ENCODE measurements at places on chromosomes 6 and 20.

- no peak for DNase-seq
Measured at GRCh38 chr6:41578217-41579087, 32.3 kb downstream of the FOXP4 start.

DNA sequence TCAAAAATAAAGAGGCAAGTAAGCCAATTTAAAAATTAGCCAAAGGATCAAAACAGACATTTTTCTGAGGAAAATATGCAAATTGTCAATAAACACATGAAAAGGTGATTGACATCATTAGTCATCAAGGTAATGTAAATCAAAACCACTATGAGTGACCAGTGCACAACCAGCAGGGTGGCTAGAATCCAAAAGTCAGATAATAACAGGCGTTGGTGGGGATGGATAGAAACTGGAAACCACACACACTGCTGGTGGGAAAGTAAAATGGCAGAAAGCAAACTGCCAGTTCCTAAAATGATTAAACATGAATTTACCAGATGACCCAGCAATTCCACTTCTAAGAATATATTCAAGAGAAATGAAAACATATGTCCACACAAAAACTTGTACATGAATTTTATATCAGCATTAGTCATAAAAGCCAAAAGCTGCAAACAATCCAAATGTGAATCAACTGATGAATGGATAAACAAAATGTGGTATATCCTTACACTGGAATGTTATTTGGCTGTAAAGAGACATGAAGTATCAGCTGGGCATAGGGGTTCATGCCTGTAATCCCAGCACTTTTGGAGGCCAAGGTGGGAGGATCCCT is 74.8 kb upstream of the MBOAT1 start:
- no peak for DNase-seq

DNA sequence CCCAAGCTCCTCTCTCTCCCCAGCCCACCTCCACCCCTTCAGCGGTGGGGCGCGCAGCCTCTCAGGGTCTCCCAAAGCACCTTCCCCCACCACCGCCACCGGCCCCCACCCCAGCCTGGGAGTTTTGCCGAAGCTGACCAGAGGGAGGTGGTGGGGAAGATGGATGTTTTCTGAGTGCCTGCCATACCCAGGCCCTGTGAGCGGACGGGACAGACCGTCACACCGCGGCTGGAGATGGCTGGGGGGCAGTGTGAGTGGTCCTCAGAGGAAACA is 5.7 kb downstream of the C20orf204 start:
- DNase-seq = no peak

GRCh38 chr6:101116337-101116736 is 235.2 kb upstream of the ASCC3 start:
- no peak for DNase-seq

DNA sequence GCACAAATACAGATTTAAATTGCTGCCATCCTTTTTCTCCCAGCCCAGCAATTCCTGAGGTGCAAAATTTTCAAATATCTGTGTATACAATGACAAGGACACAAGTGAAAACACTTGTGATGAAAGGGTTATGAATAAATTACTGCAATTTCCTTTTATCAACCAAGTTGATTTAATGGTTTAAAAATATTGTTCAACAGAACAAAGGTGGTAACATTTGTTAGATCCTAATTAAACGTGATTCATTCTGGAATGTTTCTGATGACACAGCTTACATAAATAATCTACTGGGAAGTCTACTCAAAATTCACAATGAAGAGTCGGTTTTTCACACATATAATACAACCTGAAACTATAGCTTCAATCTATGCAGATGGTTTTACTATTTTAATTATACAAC is 17.1 kb downstream of the B4GALT5 start:
- no peak for DNase-seq

DNA sequence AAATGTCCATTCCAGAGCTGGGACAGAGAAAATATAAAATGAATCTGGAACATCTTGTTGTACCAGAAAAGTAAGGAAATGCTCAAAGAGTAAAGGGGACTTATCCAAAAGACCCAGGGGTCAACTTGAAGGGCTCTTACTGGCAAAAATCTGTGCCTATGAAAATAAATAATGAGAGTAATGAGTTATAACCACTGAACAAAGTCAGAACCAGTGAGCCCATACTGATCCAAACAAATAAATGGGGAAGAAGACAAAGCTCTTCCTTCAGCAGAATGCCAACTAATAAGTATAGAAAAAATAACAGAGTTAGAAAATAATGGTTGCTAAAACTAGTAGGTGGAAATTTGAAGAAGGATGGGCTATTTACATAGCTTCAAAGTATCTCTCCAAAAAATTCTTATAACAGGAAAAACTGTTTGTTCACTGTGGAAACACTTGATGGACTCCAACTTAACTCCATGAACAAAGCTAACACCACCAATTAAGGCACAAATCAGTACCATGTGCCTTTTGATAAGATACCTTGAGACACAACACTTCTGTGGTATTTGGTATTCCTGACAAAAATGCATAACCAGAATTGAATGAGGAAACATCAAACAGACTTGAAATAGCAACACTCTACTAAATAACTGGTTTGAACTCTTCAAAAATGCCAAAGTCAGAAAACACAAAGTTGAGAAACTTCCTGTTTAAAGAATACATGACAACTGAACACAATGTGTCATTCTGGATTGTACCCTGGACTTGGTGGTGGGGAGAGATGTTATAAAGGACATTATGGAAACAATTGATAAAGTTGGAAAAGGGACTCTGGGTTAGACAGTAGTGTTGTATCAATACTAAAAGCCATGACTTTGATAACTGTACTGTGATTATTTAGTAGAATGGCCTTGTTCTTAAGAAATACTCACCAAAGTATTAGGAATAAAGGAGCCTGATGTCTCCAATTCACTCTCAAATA is 197.5 kb downstream of the ISM1 start:
- no peak for DNase-seq

GRCh38 chr6:119978274-119978889 is 628.8 kb upstream of the MAN1A1 start:
- DNase-seq = no peak

DNA sequence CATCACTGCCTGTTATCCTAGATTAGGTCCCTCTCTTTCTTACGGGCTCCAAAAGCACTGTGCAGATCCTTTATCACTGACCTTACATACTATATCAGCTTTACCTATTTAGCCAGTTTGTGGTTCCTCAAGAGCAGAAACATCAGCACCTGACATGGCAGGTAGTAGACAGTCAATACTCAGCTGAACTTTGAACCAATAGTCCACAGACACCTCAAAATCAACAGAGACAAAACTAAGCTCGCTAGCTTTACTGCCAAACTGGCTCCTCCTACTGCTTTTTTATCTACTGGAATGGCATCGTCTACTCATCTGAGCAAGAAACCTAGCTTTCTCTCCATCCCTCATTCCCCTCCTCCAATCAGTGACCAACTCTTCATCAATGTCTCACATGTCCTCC is 5.6 kb downstream of the IL17A start:
- no peak for DNase-seq

DNA sequence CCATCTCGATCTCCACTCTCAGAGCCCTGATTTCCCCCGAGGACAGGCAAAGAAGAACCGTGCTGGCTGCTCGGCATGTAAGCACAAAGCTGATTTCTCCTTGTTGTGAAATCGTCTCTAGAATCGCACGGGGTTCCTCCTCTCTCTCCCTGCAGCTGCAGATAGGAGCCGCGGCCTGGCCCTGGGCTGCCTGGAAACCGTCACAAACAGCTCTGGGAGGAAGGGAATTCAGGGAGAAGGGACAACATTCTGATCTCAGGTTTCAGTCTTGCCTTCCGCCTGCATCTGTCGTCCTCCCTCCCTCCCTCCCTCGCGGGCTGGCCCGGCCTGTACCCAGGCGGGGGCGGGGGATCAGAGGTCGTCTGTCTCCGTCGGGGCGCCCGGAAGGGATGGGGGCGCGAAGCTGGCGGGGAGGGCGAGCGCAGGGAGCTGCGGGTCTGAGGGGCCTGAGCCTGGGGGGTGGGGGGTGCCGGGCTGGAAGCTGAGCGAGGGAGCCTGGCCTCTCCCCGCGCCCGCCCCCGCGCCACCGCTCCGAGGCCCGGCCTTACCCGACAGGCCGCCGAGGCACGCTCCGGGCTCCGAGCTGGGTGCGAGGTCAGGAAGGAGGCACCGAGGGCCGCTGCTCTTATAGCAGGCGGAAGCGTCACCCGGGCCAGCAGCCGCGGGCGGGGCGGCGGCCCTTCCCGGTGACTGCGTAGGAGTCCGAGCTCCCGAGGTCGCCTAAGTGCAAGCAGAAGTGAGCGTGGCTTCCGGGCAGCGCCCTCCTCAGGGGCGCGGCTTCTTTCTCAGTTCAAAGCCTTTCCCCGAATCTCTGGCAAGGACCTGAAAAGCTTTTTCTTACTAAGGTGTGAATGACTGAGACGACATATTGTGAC is at the start of gene SERPINB1:
SERPINB1 (minus strand) TSS at position 600 of the 875 bp plus-strand sequence. CDS start 1,277 bp downstream, outside the sequence.
- DNase-seq = peak; percentile 31

DNA sequence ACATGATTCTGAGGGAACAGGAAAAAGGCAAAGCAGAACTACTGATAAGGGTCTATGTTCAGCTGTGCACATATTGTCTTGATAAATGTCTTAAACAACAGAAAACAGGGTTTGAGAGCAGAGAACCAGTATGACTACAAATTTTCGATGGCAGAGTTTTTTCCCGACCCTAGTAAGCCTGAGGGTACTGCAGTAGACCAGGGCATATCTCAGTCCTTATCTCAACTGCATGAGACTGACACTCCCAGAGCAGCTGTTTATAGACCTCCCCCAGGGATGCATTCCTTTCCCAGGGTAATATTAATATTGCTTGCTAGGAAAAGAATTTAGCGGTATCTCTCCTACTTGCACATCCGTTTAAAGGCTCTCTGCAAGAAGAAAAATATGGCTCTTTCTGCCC is 1176.8 kb upstream of the ADGRB3 start:
- no peak for DNase-seq

- DNase-seq = no peak
Measured at GRCh38 chr20:3283222-3283820, 44.3 kb upstream of the SLC4A11 start.

GRCh38 chr6:45924763-45925342 is 90.8 kb downstream of the CLIC5 start:
- no peak for DNase-seq

GRCh38 chr20:57473246-57474048 is 51.5 kb downstream of the CTCFL start:
- no peak for DNase-seq

DNA sequence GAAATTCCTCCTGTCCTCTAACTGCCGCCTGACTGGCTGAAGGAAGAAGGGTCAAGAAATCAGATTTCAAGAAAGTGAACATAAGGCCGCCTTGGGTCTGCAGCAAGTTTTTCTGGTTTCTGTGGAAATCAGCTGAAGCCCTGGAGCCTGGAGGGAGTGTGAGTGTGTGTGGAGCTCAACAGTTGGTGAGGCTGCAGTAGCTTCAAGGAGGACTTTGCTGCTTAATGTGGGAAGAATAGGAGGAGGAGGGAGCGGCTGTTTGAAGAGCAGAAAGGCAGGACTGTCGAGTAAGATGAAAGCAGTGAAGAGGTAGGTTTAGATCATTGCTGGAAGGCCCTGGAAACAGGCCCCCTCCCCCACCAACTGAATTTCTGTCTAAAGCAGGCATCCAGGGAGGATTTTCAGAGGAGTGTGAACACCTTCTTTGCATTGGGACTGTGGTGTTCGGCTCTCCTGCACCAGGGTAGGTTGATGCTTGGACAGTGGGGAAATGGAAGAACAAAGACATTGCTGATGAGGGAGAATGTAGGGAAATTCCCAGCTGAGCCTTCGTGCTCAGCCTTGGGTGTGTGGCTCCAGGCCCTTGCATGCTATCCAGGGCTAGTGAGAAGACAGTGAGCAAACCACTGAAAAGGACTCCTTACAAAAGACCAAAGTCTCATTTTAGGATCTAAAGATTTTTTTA is 79.5 kb upstream of the VSTM2L start:
- DNase-seq = no peak

DNA sequence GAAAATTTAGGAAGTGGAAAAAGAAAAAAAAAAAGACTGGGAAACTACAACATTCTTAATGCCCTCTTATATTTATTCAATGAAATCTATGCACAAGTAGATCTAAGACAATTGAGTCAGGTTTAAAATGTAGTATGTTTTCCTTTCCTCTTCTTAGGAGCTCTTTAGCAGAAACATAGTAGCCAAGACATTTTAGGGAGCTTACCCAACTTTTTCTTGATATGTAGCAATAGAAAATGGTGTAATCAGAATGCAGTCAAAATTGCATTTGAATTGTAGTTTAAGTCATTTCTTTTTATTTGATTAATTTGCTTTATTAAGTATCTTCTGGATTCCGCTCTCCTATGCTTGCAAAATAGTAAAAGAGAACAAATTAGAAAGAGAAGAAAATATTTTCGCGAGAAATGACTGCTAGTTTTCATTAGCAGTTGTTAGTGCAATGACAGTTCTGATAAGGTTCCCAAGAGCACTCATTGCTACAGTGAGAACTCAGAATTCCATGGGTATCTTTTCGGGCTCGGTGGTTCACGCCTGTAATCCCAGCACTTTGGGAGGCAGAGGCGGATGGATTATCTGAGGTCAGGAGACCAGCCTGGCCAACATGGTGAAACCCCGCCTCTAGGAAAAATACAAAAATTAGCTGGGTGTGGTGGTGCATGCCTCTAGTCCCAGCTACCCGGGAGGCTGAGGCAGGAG is 52.2 kb downstream of the JARID2 start:
- no peak for DNase-seq
